ENCODE measurements at places on chromosomes 7 and 10.

DNA sequence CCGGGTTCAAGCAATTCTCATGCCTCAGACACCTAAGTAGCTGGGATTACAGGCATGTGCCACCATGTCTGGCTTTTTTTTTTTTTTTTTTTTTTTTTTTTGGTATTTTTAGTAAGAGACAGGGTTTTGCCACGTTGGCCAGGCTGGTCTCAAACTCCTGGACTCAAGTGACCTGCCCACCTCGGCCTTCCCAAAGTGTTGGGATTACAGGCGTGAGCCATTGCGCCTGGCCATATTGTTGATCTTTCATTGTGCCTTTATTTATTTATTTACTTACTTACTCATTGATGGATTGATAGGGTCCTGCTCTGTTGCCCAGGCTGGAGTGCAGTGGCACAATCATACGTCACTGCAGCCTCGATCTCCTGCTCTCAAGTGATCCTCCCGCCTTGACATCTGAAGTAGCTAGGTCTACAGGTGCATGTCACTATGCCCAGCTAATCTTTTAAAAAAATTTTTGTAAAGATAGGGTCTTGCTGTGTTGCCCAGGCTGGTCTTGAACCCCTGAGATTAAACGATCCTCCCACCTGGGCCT, 30.4 kb downstream of the SVIL start:
- no peak for DNase-seq

DNA sequence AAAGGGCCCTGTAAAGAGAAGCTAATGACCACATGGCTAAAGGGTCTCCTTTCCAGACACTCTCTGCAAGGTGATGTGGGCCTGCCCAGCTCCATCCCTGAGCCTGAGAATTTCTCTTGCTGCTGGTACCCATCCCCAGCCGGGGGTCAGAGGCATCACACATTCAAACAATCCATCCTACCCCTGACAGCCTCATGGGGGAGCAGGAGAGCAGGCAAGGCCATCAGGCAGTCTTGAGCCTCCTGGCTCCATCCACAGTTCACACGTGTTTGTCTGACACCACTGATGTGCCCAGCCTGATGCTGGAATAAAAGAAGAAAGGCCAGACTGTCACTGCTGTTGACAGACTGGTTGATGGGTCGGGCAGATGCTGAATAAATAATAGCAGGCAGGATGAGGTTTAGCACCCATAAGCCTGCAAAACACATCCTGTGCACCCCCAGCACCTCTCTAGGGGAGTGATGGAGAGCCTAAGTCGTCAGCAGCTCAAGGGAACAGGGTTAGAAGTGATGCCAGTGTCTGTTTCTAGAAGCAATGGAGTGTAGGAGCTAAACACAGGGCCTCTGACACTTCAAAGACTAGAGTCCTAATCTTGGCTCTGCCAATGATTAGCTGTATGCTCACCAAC, 43.5 kb downstream of the TLL2 start:
- no peak for DNase-seq

DNA sequence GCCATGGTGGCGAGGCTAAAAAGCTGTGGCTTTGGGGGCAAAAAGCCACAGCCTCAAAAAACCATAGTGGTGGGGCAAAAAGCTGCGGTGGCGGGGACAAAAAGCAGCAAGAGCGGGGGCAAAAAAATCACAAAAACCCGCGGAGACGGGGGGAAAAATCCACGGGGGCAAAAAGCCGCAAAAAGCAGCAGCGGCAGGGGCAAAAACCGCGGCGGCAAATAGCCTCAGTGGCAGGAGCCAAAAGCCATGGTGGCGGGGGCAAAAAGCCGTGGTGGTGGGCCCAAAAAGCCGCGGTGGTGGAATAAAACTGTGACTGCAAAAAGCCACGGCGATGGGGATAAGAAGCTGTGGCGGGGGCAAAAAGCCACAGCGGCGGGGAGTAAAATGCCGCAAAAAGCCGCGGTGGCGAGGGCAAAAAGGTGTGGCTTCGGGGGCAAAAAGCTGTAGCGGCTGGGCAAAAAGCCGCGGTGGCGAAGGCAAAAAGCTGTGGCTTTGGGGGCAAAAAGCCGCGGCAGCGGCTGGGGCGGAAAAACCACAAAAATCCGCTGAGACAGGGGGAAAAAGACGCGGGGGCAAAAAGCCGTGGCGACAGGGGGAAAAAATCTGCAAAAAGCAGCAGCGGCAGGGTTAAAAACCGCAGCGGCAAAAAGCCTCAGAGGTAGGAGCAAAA, 526.6 kb downstream of the ZNF33B start:
- no peak for DNase-seq

DNA sequence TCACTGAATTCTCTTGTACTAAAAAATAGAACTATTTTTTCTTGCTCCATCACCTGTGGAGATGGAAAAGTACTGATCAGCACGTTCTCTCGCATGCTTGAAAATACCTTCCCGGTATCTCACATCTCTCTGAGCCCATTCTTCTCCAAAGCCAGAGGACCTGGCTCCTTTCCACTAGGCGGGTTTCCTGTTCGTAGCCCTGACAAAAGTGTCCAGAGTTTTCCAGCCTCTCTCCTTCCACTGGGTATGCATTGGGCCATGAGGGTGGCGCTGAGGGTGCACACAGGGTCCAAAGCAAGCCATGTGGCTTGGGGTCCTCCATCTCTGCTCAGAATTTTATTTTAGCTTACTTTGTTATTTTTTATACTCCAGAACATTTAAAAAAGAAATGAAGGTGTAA, 16.3 kb upstream of the SRGN start:
- no peak for DNase-seq

DNA sequence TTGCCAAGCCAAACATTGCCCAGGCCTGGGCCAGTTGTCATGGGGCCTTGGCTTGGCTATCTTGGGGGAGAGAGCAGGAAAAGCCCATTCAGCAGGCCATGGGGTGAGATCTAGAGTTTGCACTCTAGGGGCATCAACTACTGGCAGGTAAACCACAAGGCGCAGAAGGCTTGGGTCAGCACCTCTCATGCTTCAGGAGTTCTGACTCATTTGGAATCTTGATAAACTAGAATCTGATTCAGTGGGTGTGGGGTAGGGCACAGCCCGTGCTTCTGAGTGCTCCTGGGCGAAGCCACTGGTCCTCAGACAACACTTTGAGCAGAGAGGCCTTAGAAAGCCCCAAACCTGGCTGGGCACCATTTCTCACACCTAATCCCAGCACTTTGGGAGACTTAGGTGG, 81.1 kb downstream of the RGS10 start:
- DNase-seq: no peak

- DNase-seq: no peak
Measured at GRCh38 chr7:106450716-106451115, 165.9 kb upstream of the NAMPT start.

GRCh38 chr7:117979954-117980497, 106.8 kb upstream of the CTTNBP2 start:
- DNase-seq: no peak

DNA sequence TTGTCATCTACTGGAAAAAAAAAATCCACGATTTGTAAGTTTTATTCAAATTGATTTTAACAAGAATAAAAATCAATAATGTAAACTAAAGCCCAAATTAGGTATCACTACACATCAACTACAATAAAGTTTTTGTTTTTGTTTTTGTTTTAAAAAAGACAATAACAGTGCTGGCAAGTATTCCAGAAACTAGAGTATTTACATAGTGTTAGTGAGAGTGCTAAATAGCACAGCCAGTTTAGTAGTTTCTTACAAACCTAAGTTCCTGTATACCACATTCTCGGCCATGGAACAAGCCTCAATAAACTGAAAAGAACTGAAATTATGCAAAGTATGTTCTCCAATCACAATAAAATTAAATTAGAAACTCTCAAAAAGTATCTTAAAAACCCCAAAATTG, 8.1 kb downstream of the ARHGAP12 start:
- DNase-seq: no peak

DNA sequence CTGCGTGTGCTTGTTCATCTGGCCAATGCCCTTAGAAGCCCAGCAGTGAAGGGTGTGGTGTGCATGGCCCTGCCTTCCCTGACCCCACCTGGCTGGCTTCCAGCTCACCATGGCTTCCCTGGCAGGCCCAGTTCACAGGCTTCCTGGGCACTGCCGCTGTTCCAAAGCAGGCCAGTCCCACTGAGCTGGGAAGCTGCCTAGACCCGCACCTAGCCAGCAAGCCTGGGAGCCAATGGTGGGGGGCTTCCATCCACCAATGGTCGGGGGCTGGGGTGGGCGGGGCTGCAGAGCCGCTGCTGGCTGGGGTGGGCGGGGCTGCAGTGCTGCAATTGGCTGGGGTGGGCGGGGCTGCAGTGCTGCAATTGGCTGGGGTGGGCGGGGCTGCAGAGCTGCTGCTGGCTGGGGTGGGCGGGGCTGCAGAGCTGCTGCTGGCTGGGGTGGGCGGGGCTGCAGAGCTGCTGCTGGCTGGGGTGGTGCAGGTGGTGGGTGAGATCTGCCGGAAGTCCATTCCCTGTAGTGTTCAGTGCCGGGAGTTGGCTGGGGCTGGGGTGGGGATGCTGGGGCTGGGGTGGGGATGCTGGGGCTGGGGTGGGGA, 12.4 kb downstream of the CALY start:
- DNase-seq: no peak

DNA sequence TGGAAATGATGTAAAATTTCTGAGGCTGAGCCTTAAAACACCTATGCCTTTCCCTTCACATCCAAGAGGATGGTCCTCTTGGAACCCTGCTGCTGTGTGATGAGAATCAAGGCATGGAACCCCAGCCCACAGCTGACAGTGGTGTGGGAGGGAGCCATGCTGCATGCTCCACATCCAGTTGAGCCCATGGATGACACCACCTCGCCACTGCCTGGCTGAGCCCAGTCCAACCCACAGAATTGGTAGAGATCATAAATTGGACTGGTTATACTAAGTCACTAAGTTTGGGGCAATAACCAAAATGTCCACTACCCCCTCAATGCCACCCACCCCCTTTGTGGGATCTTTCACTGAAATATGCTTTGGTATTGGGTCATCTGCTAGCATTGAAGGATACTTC, 45.9 kb upstream of the C10orf90 start:
- DNase-seq: no peak
